Mesothelial cell of epicardium (in vitro differentiated cells): ENCODE measurements at places on chromosomes 1 and 21.
A peak's percentile ranks its signal among the peaks of the same experiment; 100 is the strongest.

GRCh38 chr1:232797856-232798510 is 7.2 kb upstream of the MAP10 start:
- DNase-seq, result no peak

GRCh38 chr21:44434936-44435635 is 20.2 kb upstream of the LRRC3 start:
- DNase-seq, result no peak

- DNase-seq, result no peak
These were observed 170.3 kb downstream of the HHIPL2 start for GRCh38 chr1:222377428-222378088.

DNA sequence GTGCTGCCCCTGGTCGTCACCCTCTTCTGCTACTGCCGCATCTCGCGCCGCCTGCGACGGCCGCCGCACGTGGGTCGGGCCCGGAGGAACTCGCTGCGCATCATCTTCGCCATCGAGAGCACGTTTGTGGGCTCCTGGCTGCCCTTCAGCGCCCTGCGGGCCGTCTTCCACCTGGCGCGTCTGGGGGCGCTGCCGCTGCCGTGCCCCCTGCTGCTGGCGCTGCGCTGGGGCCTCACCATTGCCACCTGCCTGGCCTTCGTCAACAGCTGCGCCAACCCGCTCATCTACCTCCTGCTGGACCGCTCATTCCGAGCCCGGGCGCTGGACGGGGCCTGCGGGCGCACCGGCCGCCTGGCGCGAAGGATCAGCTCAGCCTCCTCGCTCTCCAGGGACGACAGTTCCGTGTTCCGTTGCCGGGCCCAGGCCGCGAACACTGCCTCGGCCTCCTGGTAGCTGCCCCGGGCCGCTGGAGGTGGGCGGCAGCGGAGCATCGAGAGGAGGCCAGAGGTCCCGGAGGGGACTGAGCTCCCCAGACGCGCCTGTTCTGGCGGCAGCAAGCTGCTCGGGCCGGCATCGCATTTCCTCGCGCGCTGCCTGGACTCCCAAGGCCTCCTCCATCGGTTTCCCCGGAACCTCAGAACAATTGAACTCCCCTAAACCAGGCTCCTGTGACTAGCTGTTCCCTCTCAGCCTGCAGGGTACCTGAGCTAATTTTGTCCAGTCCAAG is 1.1 kb downstream of the GPR25 start:
- DNase-seq, result no peak

GRCh38 chr1:1929639-1930545 is 10.8 kb upstream of the TMEM52 start:
- DNase-seq, result no peak

- peak; percentile 26 for DNase-seq
These were observed at the start of gene MAP10 for GRCh38 chr1:232805269-232806185. MAP10 (plus strand) TSS chr1:232805416; CDS start chr1:232805450, 34 bp downstream.

DNA sequence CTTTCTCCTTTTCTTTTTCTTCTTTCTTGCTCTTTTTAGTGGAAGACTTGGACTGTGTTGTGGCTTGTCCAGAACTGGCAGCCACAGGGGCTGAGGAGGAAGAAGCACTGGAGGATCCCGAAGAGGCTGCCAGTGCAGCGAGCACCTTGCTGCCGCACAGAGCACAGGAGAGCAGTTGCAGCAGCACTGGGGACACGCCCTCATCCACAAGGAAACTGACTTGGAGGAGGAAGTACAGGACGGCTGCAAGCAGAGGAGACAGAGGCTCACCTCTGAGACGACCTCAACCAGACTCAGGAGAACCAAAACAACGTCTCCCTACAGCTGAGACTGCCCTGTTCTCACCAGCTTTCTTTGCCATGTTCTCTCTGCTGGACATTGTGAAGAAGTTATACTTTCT is 88.9 kb downstream of the UBR4 start:
- no peak for DNase-seq

DNA sequence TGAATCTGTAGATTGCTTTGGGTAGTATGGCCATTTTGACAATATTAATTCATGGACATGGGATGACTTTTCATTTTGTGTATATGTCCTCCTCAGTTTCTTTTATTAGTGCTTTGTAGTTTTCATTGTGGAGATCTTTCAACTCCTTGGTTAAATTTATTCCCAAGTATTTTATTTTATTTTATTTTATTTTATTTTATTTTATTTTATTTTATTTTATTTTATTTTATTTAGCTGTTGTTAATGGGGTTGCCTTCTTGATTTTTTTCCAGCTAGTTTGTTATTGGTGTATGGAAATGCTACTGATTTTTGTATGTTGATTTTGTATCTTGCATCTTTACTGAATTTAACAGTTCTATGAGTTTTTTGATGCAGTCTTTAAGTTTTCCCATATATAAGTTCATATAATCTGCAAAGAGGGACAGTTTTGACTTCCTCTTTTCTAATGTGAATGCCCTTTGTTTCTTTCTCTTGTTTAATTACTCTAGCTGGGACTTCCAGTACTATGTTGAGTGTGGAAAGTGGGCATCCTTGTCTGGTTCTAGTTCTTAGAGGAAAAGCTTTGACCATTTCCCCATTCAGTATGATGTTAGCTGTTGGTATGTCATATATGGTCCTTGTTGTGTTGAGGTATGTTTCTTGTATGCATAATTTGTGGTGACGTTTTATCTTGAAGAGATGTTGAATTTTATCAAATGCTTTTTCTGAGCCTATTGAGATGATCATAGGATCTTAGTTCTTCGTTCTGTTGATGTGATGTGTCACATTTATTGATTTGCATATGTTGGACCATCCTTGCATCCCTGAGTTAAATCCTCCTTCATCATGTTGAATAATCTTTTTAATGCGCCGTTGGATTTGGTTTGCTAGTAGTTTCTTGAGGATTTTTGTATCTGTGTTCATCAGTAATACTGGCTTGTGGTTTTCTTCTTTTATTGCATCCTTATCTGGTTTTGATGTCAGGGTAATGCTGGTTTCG is 14.3 kb downstream of the CEPT1 start:
- no peak for DNase-seq

GRCh38 chr1:162404550-162405160 is 7.3 kb downstream of the SH2D1B start:
- DNase-seq, result no peak

GRCh38 chr1:182389619-182390047 is 2.0 kb downstream of the GLUL start:
- no peak for DNase-seq

GRCh38 chr1:158310623-158311022 is 20.7 kb downstream of the CD1B start:
- no peak for DNase-seq

GRCh38 chr1:184376369-184376768 is 10.5 kb upstream of the C1orf21 start:
- DNase-seq, result no peak

DNA sequence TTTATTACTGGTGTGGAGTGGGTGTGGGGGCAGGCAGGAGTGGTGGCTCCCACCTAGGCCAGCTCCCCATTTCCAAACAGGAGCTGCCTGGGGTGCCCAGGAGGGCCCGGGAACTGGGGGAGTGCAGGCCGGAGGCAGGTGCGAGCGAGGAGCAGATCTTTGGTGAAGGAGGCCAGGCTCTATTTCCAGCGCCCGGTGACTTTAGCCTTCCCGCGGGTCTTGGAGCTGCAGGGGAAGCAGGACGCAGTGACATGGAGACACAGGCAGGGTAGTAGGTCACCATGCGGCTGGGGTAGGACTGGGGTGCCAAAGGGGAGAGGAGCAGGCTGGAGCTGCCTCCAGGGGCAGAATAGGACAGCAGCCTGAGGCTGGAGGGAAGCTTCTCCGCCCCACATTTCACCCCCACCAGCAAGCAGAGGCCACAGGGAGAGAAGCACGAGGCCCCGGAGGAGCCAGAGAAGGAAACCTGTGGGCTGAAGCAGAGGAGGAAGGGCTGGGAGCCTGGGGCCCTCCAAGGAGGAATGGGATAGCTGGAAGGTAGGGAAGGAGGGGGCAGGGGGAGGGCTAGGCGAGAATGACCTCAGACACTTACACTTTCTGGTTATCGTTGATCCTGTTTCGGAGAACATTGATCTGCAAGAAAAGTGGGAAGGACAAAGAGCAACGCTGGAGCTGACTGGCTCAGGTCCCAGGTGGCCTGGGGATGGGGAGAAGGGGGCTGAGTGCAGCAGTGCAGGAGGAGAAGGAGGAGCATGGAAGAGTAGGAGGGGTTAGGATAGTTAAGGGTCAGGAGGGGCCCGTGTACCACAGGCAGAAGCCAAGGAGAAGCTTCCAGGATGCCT is 18.2 kb downstream of the TNNT2 start:
- no peak for DNase-seq

- no peak for DNase-seq
These were observed 79.4 kb downstream of the RRAGC start for GRCh38 chr1:38780133-38780532.

DNA sequence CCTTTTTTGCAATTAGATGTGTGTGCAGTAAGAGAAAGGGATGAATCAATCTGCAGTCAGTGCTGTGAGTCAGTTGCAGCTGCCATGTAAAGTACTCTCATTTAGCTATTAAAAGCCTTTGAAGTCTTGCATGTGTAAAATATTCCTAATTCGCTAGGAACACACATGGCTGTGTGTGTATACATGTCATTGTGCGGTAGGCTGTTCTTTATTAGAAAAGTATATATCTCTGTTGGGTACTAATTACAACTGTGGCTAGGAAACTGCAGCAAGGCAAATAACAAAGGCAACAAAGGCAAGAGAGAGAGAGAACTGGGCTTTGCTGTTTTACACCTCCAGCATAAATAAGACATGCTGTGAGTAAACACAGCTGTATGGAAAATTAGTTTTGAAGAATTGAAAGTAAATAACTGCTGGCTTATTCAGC is 41.7 kb downstream of the EPB41 start:
- no peak for DNase-seq

DNA sequence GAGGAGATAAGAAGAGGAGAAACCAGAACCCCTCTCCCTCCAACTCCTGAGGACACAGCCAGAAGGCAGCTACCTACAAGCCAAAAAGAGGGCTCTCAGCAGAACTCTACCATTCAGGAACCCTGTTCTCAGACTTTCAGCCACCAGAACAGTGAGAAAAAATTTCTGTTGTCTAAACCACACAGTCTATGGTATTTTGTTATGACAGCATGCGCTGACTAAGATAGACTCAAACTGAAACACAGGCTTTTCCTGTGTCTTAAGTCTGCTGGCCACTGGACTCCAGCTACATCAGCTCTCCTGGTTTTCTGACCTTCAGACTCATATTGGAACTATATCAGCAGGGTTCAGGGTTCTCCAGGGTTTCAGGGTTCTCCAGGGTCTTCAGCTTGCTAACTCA is 126.5 kb upstream of the TNFSF4 start:
- DNase-seq, result no peak

- DNase-seq, result no peak
These were observed 258.9 kb upstream of the SGIP1 start for GRCh38 chr1:66275083-66275482.

DNA sequence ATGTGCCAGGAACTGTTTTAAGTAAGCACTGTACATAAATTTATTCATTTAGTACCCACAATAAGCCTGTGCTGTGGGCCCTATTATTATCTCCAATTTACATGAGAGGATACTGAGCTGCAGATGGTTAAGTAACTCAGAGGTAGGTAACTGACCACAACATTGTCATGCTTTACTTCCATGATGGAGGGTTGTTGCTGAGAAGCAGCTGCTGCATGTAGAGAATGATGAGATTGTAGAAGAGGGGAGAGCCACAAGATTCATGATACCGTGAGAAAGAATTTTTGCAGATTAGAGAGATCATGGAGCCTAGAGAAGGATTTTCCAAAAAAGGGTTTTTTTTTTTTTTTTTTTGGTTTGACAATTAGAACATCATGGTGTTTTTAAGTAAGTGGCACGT is 313.1 kb downstream of the PTBP2 start:
- DNase-seq, result no peak

GRCh38 chr1:31111290-31111951 is 45.9 kb upstream of the PUM1 start:
- DNase-seq, result no peak

DNA sequence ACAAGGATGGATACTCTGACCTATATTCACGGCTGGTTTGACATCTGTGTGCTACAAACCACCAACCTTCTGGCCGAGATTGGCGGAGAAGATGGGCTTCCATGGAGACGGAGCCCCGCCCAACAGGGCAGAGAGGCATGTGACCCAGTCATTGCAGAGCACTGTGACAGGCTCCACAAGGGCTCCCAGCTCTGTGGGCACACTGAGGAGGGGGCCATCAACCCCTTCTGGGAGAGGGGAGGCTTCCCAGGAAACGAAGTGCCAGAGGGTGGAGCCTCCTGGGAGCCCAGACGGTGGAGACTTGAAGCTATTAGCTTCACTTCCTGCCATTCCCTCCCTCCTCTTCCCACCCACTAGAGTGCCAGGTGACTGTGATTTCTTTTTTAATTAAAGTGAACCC is 71.6 kb upstream of the IFFO2 start:
- no peak for DNase-seq

DNA sequence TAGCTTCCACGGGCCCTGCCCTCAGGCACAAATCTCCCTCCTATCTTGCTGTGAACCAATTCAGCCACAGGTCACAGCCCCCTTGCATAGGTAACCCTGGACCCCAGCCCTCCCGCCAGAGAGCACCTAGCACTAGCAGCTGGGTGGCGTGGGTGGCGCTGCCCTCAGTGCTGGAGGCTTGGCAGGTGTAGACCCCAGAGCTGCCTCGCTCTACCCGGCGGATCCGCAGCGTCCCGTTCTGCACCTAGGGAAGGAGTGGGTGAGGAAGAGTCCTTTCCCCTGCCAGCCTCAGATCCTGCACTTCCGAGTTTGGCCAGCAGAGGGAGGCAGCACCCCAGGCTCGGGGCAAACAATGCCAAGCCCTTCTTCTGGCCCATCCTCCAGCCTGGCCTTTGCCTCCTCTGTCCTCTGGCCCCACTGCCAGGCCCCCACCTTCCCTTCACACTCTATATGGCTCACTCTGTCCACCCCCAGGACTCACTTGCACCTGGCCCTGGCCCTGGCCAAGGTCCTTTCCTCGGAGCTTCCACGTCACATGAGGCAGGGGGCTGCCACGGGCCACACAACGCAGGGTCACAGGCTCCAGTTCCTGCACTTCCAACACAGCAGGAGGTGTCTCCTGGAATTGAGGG is 9.0 kb downstream of the IGSF9 start:
- peak; percentile 92 for DNase-seq

DNA sequence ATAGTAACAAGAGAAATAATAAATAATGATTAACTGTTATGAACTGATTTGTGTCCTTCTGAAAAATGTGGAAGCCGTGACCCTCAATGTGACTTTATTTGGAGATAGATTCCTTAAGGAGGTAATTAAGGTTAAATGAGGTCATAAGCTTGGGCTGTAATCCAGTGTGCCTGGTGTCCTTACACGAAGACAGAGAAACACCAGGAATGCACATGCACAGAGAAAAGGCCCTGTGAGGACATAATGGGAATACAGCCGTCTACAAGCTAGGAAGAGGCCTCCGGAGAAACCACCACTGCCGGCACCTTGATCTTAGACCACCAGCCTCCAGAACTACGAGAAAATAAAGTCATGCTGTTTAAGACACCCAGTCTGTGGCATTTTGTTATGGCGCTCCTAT is 215.9 kb downstream of the NEGR1 start:
- DNase-seq, result no peak

DNA sequence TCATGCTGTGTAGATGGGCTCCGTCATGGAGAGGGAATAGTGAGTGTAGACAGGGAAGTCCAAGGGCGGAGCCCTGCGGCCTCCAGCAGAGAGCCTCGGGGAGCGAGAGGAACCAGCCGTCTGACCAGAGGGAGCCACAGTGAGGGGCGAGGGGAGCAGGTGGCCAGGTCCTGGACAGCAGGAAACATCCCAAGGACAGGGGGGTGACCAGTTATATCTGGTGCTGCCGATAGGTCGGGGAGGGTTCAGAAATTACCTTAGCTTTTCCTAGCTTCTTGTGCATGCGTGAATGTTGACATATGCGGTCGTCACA is 46.5 kb downstream of the TRAPPC10 start:
- no peak for DNase-seq
